Activated CD4-positive, alpha-beta memory T cell treated with anti-CD3 and anti-CD28 coated beads for 36 hours (primary cell): ENCODE measurements at places on chromosomes 3 and 15. TPM values are rescaled to one million over a fixed set of nuclear protein-coding genes. Genes with fewer than 3 reads are reported as not detected.

Gene C2CD4A
- total RNA-seq: 2.6 TPM

Gene SPINT1
- 13.1 TPM for total RNA-seq

Gene MYRIP
- not detected for total RNA-seq

Gene PLCH1
- total RNA-seq: 0.12 TPM

Gene NAA50
- total RNA-seq: 112 TPM

Gene CPN2
- not detected for total RNA-seq

DNA sequence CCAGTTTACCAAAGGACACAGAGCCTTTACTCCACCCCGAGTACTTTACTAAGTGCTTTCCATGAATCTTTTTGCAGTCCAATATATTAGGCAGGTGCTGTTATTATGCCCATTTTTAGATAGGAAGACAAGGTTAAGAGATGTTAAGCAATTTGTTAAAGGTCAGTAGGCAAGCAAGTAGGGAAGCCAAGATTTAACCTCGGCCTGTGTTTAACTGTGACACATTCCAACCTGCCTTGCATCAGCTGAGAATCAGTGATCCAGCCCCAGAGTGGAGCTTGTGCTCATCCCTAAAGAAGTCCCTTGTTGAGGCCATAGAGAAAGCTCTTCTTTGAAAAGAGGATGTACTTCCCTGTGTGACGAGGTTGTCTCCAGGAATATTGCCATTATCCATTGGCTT is 51.3 kb upstream of the C15orf61 start:
- DNase-seq: no peak

- DNase-seq: no peak
Measured at GRCh38 chr15:99618941-99619411, 53.2 kb downstream of the MEF2A start.

DNA sequence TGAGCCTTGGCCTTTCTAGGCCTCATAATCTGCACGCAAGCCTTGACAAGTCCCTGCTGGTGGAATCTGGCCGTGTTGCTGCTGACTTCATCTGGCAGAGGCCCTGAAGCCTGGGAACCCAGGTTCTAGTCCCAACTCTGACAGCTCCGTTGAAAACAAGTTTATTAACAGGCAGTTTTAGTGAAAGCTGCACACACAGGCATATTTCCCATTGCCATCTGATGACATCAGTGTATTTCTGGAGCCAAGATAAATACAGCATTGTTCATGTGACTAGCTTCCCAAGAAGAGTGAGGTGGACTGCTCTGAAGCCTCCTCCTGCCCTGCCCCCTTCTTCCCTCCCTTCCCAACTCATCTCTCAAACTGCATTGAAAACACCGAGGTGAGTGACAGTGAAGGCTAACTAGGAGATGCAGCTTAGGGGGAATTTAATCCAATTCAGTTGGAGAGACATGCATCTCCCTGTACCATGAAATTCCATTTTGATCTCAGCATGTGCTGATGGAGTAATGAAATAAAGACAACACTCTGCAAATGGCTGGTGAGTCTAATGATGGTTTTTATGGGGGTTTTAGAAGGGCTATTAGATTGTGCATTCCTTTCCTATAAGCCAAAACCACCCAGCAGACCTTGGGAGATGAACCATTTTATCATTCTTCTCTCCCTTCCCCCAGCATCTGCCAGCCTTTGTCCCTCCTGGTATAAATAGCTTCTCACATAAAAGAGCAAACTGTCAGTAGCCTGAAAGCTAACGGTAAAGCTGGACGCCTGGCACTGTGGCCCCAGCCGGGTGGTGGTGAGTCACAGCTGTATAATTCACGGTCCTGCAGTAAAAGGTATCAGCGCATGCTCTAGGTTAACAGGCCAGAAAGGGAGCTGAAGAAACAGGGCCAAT is 38.0 kb downstream of the PRICKLE2 start:
- no peak for DNase-seq

GRCh38 chr15:60949039-60949977 is 279.8 kb downstream of the RORA start:
- no peak for DNase-seq

GRCh38 chr3:99878005-99878404 is 60.3 kb downstream of the CMSS1 start:
- DNase-seq: no peak

- DNase-seq: no peak
Measured at GRCh38 chr15:73051391-73051806, 864 bp upstream of the NEO1 start.

DNA sequence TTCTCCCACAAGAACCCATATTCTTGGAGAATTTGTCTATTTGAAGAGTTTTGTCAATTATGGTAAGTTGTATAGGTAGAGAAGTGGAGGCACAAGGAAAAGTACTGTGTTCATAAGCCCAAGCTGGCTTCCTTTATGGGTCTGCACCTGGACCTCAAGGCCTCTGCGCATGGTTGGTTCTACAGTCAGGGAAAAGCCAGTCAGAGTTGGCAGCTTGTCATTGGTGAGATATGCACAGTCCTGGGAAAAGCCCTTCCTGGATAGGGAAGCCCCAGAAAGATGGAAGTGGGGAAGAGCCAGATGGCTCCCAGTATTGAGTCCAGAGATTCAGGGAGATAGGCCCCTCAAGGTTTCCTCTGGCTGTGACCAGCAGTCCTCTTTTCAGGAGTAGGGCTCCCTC is 15.8 kb downstream of the BOC start:
- DNase-seq: no peak

- no peak for DNase-seq
Measured at GRCh38 chr3:108664266-108664665, 74.7 kb downstream of the DZIP3 start.

DNA sequence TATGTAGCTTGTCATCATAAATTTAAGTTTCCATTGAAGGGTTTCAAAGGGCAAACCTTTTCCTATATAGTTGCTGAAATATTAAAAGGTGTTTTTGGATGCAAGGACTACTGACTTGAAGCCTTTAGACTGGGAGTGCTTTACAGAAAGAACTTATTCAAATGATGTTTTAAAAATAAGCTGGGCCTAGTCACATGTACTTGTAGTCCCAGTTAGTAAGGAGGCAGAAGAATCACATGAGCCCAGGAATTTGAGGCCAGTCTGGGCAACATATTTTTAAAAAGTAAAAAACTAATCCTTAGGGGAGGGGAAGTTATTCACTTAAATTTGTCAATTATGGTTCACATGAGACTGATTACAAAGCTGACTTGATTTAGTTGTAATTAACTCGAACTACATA is 65.0 kb downstream of the SMARCC1 start:
- DNase-seq: no peak

DNA sequence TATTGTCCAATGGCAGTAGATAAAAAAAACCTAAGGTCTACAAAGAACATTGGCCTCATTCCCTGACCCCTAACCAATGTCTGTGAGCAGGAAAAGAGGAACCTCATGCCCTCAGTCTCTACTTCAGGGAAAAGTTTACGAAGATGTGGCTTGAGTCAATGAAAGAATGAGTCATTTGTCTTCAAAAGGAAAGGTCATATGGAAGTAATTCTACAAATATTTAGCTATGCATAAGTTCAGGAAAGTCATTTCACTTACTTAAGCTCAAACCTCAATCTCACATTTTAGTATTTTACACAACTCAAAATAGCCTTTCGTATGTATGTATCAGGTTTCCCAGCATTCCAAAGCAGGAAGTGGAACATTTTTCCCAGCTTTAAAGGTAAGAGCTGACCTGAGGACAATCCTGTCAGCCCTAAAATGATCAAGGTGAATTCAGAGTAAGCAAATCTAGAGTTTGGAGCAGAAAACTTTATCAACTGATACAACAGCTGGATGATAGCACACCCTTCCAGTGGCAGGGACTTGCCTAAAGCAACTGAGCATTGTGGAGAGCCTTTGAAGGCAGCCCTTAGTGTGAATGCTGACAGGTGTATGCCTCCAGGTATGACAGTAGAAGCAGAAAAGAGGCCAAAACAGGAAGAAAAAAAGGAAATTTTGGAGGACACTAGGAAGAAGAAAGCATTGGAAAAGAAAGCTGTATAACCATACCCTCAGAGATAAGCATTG is 53.9 kb upstream of the ACKR4 start:
- DNase-seq: no peak

- no peak for DNase-seq
Measured at GRCh38 chr3:117103675-117104074, 394.1 kb downstream of the TUSC7 start.

GRCh38 chr3:58612830-58613229 is 35.6 kb upstream of the FAM107A start:
- no peak for DNase-seq

- DNase-seq: no peak
Measured at GRCh38 chr3:194579091-194579606, 54.1 kb downstream of the TMEM44 start.

- no peak for DNase-seq
Measured at GRCh38 chr3:23377928-23378672, 175.0 kb downstream of the UBE2E2 start.

- DNase-seq: no peak
Measured at GRCh38 chr3:186151077-186151971, 42.4 kb upstream of the ETV5 start.

- DNase-seq: no peak
Measured at GRCh38 chr3:139526146-139526545, 13.4 kb downstream of the RBP1 start.

DNA sequence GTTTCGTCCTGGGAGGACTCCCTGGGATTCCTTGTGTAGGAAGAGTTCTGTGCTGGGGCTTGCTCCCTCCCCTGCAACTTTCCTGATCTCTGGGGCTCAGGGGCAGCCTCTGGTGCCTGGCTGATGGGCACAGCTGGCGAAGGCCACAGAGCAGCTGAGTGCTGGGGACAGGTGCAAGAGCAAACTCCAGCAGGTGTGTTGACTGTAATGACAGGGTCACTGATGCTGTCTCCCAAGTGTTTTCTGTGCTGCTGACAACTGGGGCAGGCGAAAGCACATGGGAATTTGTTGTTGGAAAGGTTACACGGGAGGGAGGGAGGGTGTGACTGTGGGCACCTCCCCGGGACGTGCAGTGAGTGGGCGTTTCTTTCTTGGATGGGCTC is 21.6 kb downstream of the CPN2 start:
- DNase-seq: no peak

- no peak for DNase-seq
Measured at GRCh38 chr3:126212620-126213378, 32.4 kb upstream of the ALDH1L1 start.

GRCh38 chr3:14146381-14147065 is 21.7 kb downstream of the TMEM43 start:
- no peak for DNase-seq

- DNase-seq: no peak
Measured at GRCh38 chr15:74867466-74868038, 5.6 kb downstream of the SCAMP2 start.
